ENCODE measurements at places on chromosomes 12 and 14.
A peak's percentile ranks its signal among the peaks of the same experiment; 100 is the strongest.

DNA sequence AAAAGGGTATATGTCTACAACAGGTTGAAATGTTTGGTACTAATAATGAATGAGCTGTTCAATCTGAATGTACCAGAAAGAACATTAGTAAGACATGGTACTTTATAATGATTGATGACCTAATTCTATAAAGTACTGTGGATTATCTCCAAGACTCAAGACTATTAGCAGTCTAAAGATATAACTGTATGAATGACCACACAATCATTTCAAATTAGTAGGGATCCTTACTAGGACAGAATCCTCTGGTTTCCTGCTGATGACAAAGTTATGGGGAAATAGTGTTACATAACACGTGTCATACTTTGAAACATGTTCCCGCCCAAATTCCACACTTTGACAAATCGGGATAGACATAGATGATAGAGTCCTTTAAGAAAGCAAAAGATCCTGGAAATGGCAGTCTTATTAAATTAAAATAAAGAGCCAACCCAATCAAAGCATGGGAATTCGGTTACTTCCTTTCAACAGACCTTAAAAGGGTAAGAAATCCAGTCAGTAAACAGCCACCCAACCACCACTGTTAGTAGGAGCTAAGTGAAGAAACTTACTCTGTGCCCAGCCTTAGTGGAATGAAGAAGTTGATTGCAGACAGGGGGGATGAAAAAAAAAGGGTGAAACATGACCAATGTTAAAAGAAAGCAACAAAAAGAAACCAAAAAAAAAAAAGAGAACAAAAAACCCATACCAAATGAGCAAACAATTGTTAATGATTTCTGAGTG, 2.8 kb downstream of the VPS29 start:
- DNase-seq: no peak

GRCh38 chr14:89454996-89455395, 38.0 kb upstream of the FOXN3 start:
- no peak for DNase-seq

GRCh38 chr12:4653257-4653656, 4.3 kb downstream of the NDUFA9 start:
- no peak for DNase-seq

DNA sequence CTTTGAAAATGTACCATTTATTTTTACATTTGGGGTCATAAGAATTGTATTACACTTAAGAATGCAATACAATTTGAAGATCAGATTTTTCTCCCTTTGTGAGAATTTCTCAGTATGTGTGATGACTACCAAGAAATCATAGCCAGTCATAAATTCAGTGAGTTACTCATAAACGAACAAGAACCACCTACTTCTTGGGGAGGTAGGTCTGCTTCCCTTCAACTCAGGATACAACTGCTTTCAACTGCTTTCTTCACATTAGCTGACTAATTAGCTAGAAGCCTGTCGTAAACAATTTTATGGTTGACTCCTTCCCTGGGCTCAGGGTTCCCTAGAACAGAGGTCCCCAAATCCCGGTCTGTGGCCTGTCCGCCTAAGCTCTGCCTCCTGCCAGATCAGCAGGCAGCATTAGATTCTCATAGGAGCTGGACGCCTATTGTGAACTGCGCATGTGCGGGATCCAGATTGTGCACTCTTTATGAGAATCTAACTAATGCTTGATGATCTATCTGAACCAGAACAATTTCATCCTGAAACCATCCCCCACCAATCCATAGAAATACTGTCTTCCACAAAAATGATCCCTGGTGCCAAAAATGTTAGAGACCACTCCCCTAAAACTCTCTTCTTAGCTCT, 3.7 kb downstream of the ANG start:
- DNase-seq: no peak

- DNase-seq: no peak
These were observed 9.8 kb downstream of the KLHDC1 start for GRCh38 chr14:49702725-49703124.

- no peak for DNase-seq
These were observed 34.3 kb downstream of the CCNK start for GRCh38 chr14:99515301-99516155.

DNA sequence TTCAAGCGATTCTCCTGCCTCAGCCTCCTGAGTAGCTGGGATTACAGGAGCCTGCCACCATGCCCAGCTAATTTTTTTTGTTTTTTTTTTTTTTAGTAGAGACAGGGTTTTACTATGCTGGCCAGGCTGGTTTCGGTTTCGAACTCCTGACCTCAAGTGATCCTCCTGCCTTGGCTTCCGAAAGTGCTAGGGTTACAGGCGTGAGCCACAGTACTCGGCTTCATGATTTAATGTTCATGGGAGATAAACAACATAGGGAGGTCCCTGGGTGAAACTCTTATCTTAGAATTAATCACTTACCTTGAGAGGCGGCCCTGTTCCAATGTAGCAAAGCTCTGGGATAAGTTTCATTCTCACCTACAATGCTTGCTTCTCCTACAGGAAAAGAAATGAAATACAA, 48.3 kb downstream of the SEL1L start:
- DNase-seq: no peak

DNA sequence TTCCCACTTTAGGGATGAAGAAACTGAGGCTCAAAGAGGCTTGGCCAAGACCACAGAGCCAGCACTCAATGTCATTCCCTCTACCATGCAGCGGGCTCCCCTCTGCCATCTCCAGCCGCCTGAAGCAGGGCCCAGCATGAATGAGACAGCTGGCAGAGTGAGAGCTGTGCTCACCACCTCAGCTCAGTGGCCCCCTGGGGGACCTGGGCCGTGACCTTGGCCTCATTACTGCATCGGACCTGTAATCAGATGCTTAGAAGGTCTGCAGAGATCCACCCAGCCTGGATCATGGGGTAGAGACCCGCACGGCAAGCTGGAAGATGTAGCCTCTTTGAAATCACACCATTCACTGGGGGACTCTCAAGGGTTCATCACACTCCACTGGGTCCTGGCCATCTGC, 22.7 kb upstream of the CORO1C start:
- no peak for DNase-seq

DNA sequence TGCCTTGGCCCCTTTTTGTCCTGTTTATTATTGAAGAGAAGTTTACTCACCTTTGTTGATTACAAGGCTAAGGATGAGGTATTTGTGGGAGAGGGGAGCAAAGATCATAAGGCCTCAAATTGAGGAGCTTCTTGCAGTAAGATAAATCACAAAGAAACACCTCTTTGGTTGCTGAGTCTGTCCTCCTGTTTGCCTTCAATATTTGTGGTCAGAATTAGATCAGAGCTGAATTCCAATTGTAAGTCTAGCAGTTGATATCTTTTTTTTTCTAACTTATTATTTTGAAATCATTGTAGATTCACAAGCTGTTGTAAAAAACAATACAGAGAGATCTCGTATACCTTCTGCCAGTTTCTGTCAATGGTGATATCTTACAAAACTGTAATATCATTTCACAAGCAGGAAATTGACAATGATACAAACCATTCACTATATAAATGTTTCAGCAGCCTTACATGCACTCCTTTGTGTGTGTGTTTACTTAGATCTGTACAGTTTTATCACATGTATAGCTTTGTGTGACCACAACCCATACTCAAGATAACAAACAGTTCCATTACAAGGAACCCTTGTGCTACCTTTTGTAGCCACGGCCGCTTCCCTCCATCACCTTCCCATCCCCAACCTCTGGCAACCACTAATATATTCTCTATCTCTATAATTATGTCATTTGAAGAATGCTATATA, 97.4 kb downstream of the KICS2 start:
- DNase-seq: no peak

GRCh38 chr14:96126339-96126782, 78.3 kb upstream of the BDKRB2 start:
- no peak for DNase-seq

DNA sequence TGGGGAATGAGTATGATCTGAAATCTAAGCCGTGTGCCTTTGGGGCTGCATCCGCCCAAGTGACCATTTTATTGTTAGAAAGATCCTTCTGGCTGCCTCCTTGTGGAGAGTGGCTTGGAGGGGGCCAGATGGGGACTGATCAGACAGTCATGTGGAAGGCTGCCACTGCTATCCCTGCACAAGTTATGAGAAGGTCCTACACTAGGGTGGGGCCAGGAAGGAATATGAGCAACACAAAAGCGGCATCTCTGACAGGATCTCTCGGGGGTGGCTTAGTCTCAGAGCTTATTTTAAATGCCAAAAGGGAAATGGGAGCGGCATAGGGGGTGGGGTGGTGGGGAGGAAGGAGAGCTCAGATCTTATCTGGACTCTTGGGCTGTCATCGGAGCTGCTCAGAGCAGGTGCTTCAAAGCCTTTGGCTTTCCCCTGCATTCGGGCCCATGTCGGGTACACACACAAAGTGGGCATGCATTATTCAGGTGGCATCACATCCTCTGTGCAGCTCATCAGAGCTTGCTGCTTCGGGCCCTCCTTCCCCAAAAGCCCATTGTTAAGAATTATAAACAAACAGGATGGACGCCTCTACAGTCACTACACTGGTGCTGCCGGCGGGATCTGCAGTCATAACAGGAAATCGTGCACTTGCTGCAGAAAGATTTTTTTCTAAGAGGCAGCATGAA, 805.4 kb downstream of the VRK1 start:
- no peak for DNase-seq

DNA sequence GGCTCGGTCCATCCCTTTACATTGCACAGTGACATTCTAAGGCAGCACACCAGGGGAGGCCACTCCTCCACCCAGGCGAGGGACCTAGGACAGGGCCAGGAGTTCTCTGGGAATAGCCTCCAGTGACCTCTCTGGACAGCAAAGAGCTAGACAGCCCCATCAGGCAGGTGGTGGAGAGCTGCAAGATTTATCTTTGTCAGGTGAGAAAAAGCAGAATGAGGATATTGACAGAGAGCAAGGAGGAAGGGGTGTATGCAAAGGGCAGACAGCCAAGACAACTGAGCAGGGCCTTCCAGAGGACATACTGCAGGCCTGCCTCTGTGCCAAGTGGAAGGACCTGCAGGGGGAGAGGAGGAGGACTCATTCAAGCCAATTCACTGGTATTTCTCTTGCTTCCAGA, 112.4 kb upstream of the MAX start:
- DNase-seq: no peak

DNA sequence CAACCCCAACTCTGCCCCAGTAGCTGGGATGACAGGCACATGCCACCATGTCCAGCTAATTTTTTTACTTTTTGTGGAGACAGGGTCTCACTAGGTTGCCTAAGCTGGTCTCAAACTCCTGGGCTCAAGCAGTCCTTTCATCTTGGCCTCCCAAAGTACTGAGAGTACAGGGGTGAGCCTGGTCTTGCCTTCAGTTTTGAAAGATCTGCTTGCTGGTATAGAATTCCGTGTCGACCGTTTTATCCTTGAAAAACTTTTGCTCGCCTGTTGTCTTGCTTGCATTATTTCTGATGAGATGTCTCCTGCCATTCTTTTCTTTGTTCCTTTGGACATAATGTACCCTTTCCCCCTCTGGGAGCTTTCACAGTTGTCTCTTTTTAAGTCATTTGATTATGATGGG, 92.0 kb upstream of the DYNC1H1 start:
- no peak for DNase-seq

DNA sequence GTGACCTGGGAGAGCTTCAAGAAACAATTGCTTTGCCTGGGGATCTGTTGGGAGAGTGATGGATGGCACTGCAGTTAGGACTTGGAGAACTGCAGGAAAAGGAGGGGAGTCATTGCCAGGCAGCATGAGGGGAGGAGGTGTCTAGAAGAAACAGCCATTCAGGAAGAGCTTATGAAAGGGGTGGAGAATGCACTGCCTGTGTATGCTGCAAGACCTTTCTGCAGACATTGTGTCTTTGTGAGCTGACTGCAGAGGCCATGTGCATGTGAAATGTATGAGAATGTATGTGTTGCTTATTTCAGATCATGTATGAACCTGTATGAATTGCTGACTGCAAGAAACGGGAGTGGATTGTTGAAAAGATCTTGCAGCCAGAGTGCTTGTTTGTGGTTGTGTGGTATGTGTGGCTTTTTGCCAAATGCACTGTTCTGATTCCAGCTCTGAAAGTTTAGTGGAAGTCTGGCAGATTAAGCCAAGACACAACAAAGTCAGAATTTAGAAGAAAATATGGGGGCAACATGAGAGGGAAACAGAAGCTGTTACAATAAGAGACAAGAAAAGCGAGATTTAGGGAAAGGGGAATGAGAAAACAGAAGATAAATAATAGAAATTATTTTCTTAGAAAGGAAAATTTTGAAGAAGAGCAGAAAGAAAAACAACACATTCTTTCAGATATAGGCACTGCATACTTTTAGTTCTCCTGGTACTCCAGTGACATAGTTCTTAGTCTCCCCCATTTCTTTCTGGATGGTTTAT, 9.8 kb upstream of the RIMKLB start:
- DNase-seq: peak; percentile 22

DNA sequence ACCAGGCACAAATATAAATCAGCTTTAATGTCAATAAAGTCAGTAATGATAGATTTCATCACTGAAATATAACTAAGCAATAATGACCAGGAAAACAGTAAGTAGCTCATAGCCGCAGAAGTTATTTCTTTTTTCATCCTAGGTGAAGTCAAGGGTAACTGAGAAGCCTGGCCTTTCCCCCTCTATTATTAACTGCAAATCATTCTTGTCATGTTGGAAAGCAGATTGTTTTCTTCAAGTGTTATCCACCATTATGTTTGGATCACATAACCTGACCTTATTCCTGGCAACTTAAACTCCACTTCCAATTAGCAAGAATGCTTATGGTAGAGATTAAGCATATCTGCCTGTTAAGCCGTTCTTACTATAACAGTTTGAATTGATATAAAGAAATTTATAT, 603.4 kb upstream of the FOXG1 start:
- no peak for DNase-seq

DNA sequence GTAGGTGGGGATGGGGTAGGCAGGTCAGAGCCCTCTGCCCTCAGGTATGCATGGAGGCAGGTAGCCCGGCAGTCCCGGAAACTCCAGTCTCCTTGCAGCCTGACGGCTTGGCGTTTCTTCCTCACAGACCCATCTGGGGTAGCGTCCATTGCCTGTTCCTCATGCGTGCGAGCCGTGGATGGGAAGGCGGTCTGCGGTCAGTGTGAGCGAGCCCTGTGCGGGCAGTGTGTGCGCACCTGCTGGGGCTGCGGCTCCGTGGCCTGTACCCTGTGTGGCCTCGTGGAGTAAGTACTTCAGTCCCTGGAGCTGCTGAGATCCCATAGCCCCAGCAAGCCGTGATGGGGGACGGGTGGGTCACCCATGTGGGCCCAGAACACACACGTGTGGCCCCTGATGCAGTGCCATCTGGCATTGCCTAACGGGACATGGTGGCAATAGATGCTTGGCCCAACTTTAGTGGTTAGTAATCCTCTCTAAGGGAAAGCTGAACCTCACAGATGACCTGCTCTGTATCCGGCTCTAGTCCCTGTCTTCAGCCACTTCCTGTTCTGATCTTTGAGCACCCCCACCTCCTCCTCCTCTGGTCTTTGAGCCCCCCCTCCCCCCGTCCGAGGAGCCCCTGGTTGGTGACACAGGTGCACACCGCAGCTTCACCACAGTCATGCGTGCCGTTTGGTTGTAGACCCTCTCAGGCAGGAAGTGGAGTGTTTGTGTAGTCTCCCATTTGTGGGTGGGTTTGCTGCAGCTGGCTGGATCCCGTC, 3.7 kb downstream of the SIVA1 start:
- no peak for DNase-seq

GRCh38 chr14:57659052-57659451, 165.4 kb upstream of the CCDC198 start:
- no peak for DNase-seq

Data from NCI-H1436 treated with DMSO at 0.1 percent for 48 hours (cell line).